ENCODE measurements at places on chromosomes 13 and 19. TPM values are rescaled to one million over a fixed set of nuclear protein-coding genes. Genes with fewer than 3 reads are reported as not detected.

Gene ZNF681
- 1.5 TPM for total RNA-seq

Gene CA11
- 8.3 TPM for total RNA-seq

Gene TMTC4
- total RNA-seq: 36.6 TPM

Gene GNA15
- not detected for total RNA-seq

Gene CAMSAP3
- 71.7 TPM for total RNA-seq

Gene NXNL1
- not detected for total RNA-seq

Gene SIGLECL1
- total RNA-seq: not detected

Gene PDE4C
- total RNA-seq: 8.3 TPM

Gene LGALS7B
- total RNA-seq: not detected

Gene POU2F2
- total RNA-seq: 30.5 TPM

Gene ZNF536
- 2.3 TPM for total RNA-seq

Gene HTR2A
- not detected for total RNA-seq

Gene SBSN
- 1.0 TPM for total RNA-seq

Gene TNFSF13B
- 12.6 TPM for total RNA-seq

Gene MADCAM1
- total RNA-seq: 5.6 TPM

Gene ATP8B3
- total RNA-seq: 4.5 TPM

Gene TRAPPC5
- 55.8 TPM for total RNA-seq

All from Peyer's patch (tissue), 4 donors.